ENCODE measurements at places on chromosomes 7 and 10. TPM values are rescaled to one million over a fixed set of nuclear protein-coding genes. Genes with fewer than 3 reads are reported as not detected.
A peak's percentile ranks its signal among the peaks of the same experiment; 100 is the strongest.

- H3K27me3 ChIP-seq: no peaks in the 10 kb centered on the region
- H3K4me1 ChIP-seq: no peaks in the 10 kb centered on the region
- no peak overlapping the region for H3K27ac ChIP-seq
- no peak for DNase-seq
Observed at GRCh38 chr7:18262058-18262457, 233.5 kb upstream of the HDAC9 start.

DNA sequence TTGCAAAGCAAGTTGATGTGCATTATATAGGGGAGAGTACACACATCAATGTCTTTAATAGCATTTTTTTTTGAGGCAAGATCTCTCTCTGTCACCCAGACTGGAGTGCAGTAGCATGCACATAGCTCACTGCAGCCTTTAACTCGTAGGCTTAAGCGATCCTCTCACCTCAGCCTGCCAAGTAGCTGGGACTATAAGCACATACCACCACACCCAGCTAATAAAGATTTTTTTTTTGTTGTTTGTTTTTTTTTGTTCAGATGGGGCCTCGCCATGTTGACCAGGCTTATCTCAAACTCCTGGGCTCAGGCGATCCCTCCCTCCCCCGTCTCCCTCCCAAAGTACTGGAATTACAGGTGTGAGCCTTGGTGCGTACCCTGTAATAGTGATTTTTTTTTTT lies 1.5 kb downstream of the UMAD1 start:
- H3K36me3 ChIP-seq: no peaks in the 10 kb centered on the region
- peak overlapping the region; percentile 93 for H3K27ac ChIP-seq
- peaks cover 6% of the 10 kb centered on the region for H3K4me1 ChIP-seq
- DNase-seq: peak; percentile 69

- no peaks in the 10 kb centered on the region for H3K27me3 ChIP-seq
- H3K27ac ChIP-seq: no peak overlapping the region
- no peak for DNase-seq
- no peaks in the 10 kb centered on the region for H3K36me3 ChIP-seq
- H3K4me1 ChIP-seq: no peaks in the 10 kb centered on the region
- no peak overlapping the region for H3K4me3 ChIP-seq
Observed at GRCh38 chr10:9253121-9253520, 1198.6 kb downstream of the GATA3 start.

The LEP gene
- total RNA-seq: not detected

- H3K4me3 ChIP-seq: no peak overlapping the region
- no peaks in the 10 kb centered on the region for H3K27me3 ChIP-seq
- no peaks in the 10 kb centered on the region for H3K36me3 ChIP-seq
Observed at GRCh38 chr10:76286536-76286935, 855.1 kb downstream of the LRMDA start.

GRCh38 chr7:125061776-125062397 lies 132.3 kb upstream of the POT1 start:
- no peak overlapping the region for H3K4me3 ChIP-seq
- H3K36me3 ChIP-seq: no peaks in the 10 kb centered on the region
- DNase-seq: no peak
- no peak overlapping the region for H3K27ac ChIP-seq
- no peaks in the 10 kb centered on the region for H3K4me1 ChIP-seq

The TDRD1 gene
- not detected for total RNA-seq

DNA sequence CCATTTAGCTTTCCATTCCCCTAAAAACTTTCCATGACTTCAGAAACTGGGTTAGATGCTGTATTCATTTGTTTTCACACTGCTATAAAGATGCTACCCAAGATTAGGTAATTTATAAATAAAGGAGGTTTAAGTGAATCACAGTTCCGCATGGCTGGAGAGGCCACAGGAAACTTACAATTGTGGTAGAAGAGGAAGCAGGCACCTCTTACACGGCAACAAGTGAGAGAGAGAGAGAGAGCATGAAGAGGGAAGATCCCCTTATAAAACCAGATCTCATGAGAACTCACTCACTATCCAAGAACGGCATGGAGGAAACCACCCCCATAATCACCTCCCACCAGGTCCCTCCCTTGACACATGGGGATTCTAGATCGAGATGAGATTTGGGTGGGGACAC lies 336.8 kb downstream of the TFEC start:
- H3K4me1 ChIP-seq: no peaks in the 10 kb centered on the region
- no peaks in the 10 kb centered on the region for H3K36me3 ChIP-seq
- H3K27ac ChIP-seq: no peak overlapping the region
- H3K27me3 ChIP-seq: no peaks in the 10 kb centered on the region
- no peak overlapping the region for H3K4me3 ChIP-seq

The OPN4 gene
- total RNA-seq: not detected
